Fibroblast of villous mesenchyme (primary cell): ENCODE measurements at places on chromosomes 7 and 10.

GRCh38 chr10:14116021-14116420, 214.7 kb downstream of the FRMD4A start:
- DNase-seq = no peak

GRCh38 chr7:25006276-25006675, 26.3 kb upstream of the OSBPL3 start:
- no peak for DNase-seq

DNA sequence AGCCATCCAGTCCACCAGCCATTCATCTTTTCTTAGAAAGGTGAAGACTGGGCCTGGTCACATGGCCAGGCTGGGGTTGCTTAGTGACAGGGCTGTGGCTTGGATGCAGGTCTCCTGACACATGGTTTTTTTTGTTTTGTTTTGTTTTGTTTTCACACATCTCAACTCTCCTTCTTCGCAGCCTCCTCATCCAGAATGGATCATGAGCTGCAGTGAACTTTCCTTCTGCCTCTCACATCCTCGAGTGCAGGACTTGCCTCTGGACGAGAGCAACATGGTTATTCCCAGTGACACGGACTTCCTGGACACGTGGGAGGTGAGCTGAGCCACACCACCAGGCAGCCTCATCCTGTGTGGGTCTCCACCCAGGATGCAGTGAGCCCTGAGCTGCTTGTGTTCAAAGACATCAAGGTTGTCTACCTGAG, 9.5 kb downstream of the AKR1E2 start:
- DNase-seq = no peak

DNA sequence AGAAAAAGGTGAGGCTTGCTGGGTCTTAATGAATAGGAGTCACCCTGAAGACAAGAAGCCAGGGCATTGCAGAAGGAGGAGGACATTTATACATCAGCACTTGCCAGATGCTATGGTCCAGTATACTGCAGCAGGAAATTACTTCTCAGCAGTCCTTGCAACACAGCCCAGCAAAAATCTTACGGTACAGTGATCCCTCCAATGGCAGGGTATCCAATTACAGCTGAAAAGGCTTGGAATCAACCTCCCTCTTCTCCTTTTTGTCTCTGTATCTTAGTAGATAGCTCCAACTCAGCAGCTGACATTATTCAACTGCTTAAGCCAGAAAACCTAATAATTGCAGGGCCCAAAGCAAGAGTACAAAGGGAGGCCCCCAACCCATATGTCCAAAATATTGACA, 128.3 kb upstream of the COBL start:
- no peak for DNase-seq

DNA sequence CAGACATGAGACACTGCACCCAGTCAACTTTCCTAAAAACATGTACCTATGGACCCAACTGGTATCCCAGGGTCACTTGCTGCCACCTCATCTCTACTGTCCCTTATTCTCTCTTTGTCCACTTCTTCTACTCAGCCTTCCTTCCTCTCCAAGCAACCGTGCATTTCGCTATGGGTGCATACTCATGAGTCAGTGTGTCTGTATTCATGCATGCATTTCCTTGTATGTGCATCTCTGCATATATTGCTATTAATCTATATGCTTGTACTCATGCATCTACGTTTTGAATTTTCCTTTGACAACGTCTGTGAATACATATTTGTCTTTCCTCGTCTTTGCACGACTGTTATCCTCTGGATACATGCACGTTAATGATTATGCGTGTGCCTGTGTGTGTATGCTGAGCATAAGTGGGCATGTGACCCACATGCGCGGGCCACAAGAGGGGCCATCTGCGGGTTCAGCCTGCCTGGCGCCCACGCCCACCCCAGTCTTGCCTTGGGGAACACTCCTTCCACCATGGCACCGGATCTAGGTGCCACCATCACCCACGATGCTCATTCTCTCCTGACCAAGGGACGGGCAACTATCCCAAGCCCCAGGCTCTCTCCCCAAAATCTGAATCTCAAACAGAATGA, 23.3 kb downstream of the KIAA1549 start:
- DNase-seq = no peak

- DNase-seq = no peak
Observed at GRCh38 chr7:108145401-108145800, 15.2 kb upstream of the LAMB4 start.

DNA sequence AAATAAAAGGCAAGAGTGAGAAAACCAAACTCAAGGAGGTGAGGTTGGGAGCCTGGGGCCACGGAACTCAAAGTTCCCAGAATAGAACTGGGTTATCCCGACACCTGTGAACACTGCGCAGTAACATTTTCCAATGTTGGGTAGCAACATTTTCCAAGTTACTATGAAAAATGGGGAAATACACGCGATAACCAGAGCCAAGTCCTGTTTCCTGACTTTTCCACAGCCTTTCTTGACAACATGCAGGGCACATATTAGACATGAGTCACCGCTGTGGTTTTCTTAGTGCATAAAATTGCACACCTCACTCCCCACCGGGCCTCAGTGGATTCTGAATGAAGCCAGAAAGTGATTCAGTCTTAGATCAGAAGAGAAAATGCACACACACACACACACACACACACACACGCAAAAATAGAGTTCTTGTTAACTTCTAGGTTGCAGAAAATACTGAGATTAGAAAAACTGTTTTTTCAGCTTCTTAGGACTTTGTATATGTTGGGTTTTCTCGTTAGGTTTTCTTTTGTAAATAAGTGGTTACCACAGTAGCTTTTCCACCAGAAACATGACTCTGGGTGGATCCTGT, 70.0 kb downstream of the CAMK1D start:
- DNase-seq = peak; percentile 90

- DNase-seq = no peak
Observed at GRCh38 chr10:26090026-26090425, 126.5 kb upstream of the GAD2 start.

DNA sequence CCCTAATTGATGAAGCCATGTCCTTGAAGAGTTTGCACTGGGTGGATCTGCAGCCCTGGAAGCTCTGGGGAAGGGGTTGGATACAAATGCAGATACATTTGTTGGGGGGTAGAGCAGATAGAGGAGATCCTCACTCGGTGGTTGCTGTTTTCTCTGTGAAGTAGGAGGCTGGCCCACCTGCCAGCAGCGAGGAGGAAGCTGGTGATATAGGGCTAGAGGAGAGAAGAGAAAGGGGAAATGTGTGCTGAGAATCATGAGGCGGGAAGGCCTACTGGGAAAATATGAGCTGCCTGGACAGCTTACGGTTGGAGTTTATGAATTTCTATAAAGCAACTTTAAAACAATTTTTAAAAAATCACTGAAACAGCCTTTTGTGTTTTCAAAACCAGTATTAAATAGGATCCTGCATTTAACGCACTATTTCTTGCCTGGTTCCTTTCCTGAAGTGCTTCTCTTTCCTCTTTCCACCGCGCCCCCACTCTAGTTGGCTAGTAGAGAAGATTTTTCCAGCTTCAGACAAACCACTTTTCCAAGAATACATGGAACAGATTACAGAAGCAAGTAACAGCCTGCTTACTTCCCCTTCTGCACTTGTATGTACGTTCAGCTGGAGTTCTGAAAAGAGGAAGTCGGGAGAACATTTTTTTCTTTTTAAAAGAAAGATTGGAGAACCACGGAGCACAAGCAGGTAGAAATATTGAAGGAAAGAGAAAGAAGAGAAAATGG, 100.6 kb upstream of the GLCCI1 start:
- DNase-seq = no peak

DNA sequence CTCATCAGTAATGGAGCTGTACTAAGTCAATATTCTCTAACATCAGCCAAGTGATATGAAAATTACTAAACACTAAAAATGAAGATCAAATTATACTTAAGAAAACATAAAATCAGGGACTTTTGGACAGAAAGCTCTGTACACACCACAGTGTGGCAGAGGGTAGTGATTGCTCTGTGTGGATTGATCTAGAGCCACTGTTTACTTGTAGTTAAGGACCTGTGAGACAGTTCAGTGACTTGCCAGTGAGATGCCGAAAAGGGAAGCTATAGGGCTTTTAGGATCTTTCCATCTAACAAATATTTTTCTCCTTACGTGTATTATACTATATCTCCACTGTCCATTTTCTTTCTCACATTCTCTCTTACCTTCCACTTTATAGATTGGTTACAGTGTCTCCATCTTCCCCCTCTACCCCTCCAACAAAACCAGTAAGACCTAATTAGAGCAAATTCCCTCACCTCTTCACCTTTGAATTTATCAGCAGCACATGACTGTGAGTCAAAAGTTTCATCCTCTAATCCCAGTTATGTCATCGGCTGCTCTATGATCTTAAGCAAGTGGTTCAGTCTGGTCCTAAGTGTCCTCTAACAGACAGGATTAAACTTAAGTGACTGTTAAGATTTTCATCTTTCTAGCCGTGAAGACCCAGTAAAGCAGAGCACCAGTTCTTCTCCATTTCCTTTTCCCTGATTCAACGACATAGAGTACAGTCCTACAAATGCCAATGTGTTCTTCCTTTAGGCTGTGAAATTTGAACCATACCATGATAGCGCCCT, 6.9 kb downstream of the PIK3CG start:
- no peak for DNase-seq

- no peak for DNase-seq
Observed at GRCh38 chr7:125409921-125410320, 480.3 kb upstream of the POT1 start.

DNA sequence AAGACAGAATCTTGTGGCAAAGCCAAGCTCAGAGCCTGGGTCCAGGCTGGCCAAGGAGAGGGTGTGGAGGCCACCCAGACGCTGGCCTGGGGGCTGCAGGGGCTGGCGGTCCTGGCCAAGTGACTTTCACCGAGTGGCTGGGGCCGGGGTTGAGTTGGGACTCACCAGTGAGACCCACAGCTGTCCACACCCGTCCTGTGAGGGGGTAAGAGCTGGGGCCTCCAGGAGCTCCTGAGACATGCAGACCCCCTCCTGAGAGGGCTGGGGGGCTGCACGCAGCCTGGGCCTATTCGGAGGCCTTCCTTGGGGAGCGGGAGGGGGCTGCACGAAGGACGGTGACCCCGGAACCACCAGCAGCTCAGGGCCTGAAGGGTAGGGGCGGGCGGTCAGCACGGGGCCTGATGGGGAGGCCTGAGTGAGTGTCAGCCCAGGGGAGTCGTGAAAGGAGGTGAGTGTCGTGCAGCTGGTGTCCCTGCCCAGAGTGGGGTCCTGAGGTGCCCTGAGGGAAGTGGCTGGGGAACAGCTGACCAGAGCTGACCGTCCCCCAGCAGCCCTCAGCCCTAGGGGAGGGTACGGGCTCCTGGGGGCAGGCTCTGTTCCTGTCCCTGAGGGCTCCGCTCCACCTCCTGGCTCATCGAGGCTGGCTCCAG, 100.9 kb downstream of the FOXL3 start:
- DNase-seq = no peak

DNA sequence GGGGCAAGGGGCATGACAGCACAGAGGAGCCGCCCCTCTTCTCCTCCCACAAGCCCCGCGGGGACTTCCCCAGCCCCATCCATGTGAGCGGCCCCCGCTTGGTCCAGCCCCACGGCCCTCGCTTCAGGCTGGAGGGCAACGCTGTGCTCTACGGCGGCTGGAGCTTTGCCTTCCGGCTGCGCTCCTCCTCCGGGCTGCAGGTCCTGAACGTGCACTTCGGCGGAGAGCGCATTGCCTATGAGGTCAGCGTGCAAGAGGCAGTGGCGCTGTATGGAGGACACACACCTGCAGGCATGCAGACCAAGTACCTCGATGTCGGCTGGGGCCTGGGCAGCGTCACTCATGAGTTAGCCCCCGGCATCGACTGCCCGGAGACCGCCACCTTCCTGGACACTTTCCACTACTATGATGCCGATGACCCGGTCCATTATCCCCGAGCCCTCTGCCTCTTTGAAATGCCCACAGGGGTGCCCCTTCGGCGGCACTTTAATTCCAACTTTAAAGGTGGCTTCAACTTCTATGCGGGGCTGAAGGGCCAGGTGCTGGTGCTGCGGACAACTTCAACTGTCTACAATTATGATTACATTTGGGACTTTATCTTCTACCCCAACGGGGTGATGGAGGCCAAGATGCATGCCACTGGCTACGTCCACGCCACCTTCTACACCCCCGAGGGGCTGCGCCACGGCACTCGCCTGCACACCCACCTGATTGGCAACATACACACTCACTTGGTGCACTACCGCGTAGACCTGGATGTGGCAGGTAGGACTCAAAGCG, 5.1 kb downstream of the AOC1 start:
- DNase-seq = no peak

- DNase-seq = no peak
Observed at GRCh38 chr7:34449765-34450164, 208.3 kb upstream of the NPSR1 start.

DNA sequence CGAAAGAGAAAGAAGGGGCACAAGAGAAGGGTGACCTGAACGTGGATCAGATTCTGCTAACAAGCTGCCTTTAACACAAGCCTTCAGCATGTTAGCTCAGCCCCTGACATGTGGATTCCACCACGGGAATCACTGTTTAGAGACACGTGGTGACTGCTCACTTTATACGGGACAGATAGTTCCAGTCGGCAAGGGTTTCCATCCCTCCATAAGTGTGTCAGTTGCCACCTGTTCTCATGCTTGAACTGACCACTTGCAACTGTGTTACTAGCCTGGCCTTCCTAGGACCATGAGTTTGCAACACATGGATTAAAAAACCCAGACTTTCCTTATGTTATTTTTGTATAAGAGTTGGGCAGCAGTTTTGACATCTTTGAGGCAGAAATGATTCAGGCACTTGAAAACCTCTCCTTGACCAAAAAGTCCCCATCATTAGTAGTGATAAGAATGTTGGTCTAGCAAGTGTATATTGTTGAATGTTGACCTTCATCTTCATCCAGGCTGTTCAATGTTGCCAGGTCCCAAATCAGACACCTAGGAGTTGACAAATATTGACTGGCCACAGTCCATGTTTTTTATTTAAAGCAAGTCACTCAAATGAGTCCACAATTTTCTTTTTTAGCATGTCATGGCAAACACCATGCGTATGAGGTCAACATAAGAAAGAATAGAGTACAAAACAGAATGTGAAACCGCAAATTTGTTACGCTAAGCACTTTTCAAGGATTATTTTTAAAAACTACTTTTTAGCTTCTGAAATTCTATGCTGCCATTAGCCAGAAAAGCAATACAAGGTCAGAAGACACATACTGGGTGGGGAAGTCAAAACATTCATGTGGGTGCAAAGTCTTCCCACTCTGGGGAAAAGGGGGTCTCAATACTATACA, 101.6 kb downstream of the ABLIM1 start:
- DNase-seq = no peak

GRCh38 chr10:133083422-133084100, 4.2 kb upstream of the ADGRA1 start:
- no peak for DNase-seq

- DNase-seq = no peak
Observed at GRCh38 chr10:17353568-17354300, 100.7 kb downstream of the ST8SIA6 start.

- DNase-seq = peak; percentile 64
Observed at GRCh38 chr7:158676171-158676840, 28.3 kb downstream of the NCAPG2 start.

GRCh38 chr10:99172128-99172738, 63.4 kb downstream of the HPSE2 start:
- DNase-seq = peak; percentile 74

- no peak for DNase-seq
Observed at GRCh38 chr7:134936893-134937510, 49.3 kb upstream of the AGBL3 start.

GRCh38 chr7:113764401-113765035, 154.3 kb downstream of the PPP1R3A start:
- DNase-seq = no peak

GRCh38 chr10:84221916-84222315, 3.4 kb downstream of the LRIT2 start:
- DNase-seq = no peak
